ENCODE measurements at places on chromosomes 12 and 14. TPM values are rescaled to one million over a fixed set of nuclear protein-coding genes. Genes with fewer than 3 reads are reported as not detected.

The SMIM41 gene
- total RNA-seq, result not detected

DNA sequence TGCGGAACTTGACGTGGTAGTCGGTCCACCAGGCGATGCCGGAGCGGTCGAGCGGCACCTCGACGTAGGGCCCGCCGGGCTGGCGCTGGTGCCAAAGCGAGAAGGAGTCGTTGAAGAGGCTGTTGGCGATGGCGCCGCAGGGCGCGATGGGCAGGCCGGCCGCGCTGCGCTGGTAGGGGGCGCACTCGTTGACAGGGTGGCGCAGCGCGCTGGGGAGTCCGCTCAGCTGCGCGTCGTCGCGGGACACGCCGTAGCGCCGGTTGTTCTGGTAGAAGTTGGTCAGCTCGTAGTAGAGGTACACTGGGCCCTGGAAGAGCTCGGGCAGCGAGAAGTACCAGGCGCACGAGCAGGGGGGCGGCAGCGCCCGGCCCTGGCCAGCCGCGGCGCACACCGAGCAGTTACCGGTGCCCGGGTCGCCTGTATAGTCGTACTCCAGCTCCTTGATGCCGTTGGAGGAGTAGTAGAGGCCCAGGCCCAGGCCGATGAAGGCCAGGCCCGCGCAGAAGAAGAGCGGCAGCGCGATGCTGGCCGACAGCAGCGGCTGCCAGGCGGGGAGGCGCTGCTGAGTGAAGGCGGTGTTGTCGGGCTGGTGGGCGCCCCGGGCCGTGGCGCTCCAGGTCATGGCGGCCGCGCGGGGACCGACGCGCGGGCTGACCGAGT lies 482 bp downstream of the TMEM30B start:
- H3K36me3 ChIP-seq, result no peaks in the 10 kb centered on the region
- H3K4me3 ChIP-seq, result peak overlapping the region; percentile 75
- no peak overlapping the region for H3K27ac ChIP-seq
- peak; percentile 85 for DNase-seq
- H3K4me1 ChIP-seq, result no peaks in the 10 kb centered on the region
- H3K27me3 ChIP-seq, result peaks cover 81% of the 10 kb centered on the region

GRCh38 chr12:43008953-43009845 lies 419.7 kb upstream of the PRICKLE1 start:
- H3K4me3 ChIP-seq, result no peak overlapping the region

DNA sequence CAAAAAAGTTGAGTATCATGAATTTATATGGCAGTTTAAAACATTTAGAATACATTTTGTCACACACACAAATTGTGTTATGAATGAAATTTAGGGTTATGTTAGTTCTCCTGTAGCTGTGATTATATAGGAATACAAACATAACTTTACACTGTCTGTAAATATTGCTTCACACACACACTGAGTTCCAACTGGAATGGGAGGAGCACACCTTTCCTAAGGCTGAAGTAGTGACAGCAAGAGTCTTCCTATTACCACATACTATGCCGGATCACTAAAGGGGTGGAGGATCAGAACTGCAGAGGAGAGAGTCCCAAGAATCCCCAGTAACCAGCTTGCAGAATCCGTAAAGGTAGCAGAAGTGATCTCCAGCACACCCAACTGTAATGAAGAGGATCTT lies 63.7 kb downstream of the DNAI7 start:
- H3K27ac ChIP-seq, result no peak overlapping the region
- DNase-seq, result no peak
- H3K36me3 ChIP-seq, result no peaks in the 10 kb centered on the region
- no peak overlapping the region for H3K4me3 ChIP-seq

GRCh38 chr12:121110211-121110940 lies 22.3 kb upstream of the P2RX7 start:
- H3K27ac ChIP-seq, result no peak overlapping the region
- H3K4me1 ChIP-seq, result no peaks in the 10 kb centered on the region
- H3K27me3 ChIP-seq, result no peaks in the 10 kb centered on the region

GRCh38 chr12:47147739-47148138 lies 68.0 kb upstream of the AMIGO2 start:
- no peak for DNase-seq
- no peak overlapping the region for H3K27ac ChIP-seq
- H3K36me3 ChIP-seq, result no peaks in the 10 kb centered on the region
- no peaks in the 10 kb centered on the region for H3K27me3 ChIP-seq
- H3K4me3 ChIP-seq, result no peak overlapping the region
- H3K4me1 ChIP-seq, result no peaks in the 10 kb centered on the region
